Mesothelial cell of epicardium (in vitro differentiated cells): ENCODE measurements at places on chromosomes 4 and X.

- no peak for DNase-seq
Measured at GRCh38 chr4:151887031-151887815, 126.4 kb upstream of the GATB start.

- no peak for DNase-seq
Measured at GRCh38 chr4:72886602-72887001, 182.9 kb downstream of the COX18 start.

GRCh38 chr4:118337954-118338353 is 14.8 kb downstream of the PRSS12 start:
- DNase-seq = no peak

DNA sequence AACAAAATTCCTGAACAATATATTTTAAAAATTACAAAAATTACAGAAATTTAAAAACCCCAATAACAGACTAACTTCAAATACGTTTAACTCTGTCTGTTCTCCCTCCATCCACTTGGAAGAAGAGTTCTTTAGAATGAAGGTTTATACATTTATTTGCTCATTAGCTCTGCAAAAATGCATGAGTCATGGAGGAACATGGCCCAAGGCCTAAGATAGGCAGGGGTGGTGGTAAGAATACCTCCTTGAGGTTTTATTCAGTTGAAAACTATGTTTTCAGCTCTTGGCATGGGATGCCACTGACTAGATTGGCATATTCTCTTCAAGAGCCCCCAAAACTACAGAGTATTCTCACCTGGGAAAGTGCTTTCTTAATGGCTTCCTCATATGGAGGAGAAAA is 8.8 kb upstream of the LRRC66 start:
- no peak for DNase-seq

DNA sequence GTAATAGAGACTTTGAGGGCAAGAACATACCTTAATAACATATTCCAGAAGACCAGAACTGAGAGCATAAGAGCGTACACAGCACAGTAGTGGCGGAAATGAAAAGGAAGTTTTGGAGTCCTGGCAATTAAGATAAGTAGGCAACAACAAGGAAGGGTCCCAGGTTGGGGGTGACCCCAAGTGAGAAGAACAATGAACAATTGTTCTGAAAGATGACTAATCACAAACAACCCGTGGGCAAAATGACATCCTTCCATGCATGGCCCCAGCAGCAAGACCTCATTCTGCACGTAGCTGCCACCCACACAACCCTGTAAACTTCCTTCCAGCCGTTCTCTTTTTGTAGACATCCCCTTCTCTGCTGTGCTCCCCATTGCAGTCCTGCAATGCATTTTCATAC is 384.4 kb upstream of the PABPC4L start:
- no peak for DNase-seq

DNA sequence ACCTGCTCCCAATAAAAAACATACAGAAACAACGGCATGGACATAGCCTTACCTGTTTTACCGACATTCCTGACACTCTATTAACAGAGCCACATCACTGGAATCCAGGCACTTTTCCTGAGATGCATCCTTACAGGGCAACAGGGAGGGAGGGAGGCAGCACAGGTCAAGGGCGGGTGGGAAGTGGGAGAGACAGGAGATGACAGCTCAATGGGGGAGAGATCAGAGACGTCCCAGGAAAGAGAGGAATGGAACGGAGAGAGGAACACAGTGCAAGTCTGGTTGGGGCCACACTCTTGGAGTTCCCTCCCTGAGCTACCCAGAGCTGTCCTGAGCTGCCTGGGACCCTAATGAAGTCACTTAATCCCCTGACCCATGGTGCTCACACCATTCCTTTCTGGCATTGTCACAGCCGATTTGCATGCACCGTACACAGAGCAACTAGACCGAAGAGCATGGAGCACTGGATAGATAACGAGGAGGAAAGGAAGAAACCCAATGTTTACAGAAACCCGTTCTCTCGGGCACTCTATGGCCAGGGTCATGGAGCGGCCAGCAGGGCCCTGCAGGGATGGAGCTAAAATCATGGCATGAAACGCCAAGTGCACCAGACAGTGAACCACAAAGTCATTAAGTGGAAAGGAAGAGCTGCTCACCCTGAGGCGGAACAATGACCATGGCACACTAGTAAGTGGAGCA is 93.1 kb downstream of the NSUN7 start:
- DNase-seq = no peak

DNA sequence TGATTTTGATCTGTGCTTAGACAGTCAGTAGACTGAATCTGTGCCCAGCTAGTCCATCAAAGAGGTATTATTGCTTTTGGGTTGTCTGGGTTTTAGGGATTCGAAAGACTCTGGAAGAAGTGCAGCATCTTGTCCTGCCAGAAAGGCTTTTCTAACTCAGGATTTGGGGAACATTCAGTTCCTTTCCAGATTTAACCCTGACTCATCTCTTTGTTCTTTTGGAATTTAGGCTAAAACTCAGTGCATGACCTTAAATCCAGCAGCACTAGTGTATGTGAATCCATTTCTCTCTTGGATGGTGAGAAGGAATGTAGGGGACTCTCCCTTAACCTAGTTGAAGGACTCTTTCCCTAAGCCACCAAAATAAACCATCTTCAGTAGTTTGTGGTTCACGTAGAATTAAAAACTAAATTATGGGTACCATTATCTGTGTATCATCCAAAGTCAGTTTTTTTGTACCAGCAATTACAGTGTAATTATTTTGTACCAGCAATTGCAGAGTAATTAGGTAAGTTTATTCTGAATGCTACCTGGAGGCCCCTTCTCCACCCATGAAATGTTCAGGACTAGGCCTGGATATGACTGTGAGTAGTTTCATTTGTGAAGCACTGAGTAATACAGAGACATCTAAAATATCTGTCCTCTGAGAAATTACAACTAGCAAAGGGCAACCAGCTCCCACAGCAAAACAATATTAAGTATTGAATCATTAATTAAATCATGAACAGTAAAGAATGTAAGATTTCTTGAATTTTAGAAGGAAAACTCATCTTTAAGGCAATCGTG is 384.0 kb downstream of the TMA16 start:
- no peak for DNase-seq

DNA sequence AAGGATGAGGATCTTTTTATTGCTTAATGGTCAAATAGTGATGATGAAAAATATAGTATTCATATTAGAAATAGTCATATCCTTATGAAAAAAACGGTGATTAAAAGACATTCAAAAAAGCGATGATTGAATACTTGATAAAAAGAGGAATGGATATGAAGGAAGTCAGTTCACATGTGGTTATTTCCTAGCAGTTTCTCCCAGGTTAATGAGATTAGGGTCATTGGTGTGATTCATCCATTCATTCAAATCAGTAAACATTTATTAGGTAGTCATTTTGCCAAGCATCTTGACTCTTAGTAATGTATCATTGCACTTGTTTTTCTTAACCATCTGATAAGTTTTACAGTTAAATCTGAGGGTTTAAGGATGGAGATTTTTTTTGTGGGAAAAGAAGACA is 294.1 kb downstream of the ARHGAP24 start:
- DNase-seq = no peak

DNA sequence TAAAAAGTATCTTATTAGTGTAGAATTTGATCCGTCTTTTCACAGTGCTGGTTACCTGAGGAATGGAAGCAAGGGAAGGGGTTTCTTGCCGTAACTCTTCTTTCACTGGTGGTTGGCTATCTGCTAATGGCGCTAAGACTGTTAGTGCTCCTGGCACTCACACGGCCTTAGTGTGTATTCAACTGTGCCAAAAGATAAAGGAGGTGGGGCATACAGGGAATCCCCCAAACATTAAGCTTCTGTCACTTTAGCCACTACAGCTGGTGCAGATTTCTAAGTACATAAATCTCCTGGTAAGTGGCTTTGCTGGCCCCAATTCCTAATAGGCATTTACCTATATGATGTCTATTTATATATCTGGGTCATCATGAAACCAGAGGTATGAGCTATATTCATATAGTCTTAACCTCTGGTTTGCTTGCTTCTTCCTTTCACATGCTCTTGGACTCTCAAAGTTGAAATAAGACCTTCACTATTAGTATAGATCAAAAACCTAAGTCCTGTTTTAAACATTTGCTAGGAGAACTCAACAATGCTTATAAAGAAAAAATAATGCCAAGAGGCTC is 95.1 kb downstream of the TSPAN7 start:
- no peak for DNase-seq

- no peak for DNase-seq
Measured at GRCh38 chr4:38149997-38150671, 189.9 kb downstream of the PTTG2 start.

GRCh38 chr4:6992728-6993677 is 50.2 kb upstream of the TADA2B start:
- no peak for DNase-seq

- no peak for DNase-seq
Measured at GRCh38 chr4:184590196-184590595, 59.1 kb downstream of the CASP3 start.

DNA sequence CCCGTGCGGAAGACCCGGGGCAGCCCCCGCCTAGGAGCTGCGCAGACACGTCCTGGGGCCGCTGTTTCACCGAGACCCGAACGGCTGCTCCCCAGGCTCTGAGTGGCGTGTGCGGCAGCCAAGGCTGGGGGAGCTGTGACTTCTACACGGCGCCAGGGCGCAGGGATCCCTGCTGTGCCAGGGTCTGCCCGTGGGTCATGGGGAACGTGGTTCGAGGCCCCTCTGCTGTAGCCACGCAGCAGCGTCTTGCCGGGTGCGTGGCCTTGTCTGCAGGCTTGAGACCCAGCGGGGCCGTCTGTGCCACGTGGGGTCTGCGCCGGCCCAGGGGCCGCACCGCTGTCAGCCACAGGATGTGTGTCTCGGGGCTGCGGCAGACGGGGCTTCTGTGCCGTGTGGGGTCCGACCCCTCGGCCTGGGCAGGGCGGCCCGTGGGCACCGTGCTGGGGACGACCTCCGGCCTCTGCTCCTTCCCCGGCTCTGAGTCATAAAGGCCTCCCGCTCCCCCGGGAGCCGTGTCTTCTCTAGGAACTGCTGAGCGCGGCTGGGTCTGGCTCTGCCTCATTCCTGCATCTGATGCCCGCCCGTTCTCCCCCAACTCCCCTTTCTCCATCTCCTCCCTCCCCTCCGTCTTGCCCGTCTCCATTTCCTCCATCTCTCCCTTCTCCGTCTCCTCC is 12.7 kb upstream of the GTPBP6 start:
- DNase-seq = no peak

DNA sequence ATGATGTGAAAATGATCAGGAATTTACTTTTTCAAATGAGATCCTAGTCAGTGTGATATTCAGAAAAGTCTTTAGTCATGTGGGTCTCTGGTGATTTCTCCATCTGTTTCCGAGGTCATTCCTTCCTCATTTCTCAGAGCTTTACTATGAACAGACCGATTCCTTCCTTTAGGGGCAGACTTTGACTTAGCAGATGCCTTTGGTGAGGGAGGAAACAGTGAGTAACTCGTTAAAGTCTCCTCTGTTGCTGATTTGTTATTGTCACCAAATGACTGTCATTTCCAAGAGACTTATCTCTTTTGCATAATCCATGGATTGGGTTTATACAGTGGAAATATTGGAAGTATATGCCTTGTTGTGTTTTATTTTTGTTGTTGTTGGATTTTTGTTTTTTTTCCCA is 76.2 kb upstream of the CD99 start:
- DNase-seq = no peak

GRCh38 chr4:41815473-41815872 is 66.9 kb upstream of the PHOX2B start:
- no peak for DNase-seq

DNA sequence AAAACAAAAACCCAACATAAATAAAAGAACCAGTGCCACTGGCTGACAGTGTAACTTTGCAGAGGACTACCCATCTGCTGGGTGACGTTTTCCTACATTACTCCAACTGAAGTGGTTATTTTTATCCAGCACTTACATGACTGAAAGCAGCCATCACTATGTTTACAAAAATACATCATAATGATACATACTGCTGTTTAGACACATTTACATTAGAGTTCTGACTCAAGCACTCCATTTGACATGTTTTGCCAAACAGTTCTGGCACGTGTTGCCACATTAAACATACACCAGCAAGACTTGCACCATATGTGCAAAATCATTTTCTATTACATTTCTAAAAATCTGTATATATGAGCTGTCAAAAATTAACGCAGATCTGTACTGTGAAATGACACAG is 39.6 kb downstream of the BEND4 start:
- no peak for DNase-seq

- DNase-seq = no peak
Measured at GRCh38 chr4:85756938-85757337, 282.0 kb downstream of the ARHGAP24 start.

GRCh38 chrX:11458170-11458569 is 165.0 kb downstream of the AMELX start:
- no peak for DNase-seq

GRCh38 chr4:15037923-15038541 is 35.8 kb downstream of the CPEB2 start:
- no peak for DNase-seq

DNA sequence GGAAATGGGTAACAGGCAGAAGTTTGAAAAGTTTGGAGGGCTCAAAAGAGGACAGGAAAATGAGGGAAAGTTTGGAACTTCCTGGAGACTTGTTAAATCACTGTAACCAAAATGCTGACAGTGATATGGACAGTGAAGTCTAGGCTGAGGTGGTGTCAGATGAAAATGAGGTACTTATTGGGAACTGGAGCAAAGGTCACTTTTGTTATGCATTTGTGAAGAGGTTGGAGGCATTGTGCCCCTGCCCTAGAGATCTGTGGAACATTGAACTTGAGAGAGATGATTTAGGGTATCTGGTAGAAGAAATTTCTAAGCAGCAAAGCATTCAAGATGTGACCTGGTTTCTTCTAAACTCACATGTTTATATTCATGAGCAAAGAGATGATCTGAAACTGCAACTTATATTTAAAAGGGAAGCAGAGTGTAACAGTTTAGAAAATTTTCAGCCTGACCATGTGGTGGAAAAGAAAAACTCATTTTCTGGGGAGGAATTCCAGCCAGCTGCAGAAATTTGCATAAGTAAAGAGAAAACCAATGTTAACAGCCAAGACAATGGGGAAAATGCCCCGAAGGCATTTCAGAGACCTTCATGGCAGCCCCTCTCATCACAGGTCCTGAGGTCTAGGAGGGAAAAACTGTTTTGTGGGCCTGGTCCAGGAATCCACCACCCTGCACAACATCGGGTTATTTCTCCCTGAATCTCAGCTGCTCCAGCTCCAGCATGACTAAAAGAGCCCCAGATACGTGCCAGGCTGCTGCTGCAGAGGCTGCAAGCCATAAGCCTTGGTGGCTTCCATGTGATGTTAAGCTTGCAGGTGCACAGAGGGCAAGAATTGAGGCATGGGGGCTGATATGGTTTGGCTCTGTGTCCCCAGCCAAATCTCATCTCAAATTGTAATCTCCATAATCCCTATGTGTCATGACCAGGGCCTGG is 632.5 kb upstream of the GNPDA2 start:
- no peak for DNase-seq

GRCh38 chr4:6953751-6954380 is 44.2 kb downstream of the TBC1D14 start:
- peak; percentile 71 for DNase-seq

GRCh38 chr4:75030649-75031235 is 97.8 kb downstream of the PARM1 start:
- no peak for DNase-seq

DNA sequence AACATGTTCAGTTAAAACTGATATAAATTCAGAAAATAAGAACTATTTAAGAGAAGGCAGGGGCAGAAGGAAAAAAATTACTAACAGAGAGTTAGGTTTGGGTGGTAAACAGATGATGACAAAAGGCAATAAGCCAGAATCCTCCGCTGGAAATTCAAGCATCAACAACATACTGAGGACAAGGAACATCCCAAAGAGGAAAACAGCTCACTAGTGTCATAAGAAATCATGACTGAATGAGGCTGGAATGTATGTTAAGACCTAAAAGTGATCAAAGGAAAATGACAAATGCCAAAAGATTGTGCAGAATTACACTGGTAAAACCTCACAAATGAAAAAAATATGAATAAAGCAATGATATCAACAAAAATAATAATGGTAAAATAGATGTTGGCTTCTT is 88.4 kb downstream of the WDFY3 start:
- no peak for DNase-seq
